ENCODE measurements at places on chromosomes 11 and 22. TPM values are rescaled to one million over a fixed set of nuclear protein-coding genes. Genes with fewer than 3 reads are reported as not detected.

DNA sequence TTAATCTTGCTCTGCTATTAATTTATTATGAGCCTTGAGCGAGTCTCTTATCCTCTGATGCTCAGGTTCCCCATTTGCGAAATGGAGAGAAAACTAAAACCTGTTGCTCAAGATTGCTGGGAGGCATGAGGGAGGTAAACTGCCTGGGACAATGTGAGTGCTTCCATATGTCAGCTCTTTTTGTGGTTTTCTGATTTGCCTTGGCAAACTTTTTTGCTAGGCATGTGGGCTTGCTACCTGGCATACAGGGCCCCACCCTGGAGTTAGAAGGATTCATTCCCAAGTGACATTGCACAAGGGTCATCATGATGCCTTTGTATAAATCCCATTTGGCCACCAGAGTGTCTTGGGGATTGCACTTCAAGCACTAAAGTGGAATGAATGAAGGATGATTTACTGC is 22.4 kb downstream of the TSPAN18 start:
- no peak for DNase-seq

Gene TSKU
- total RNA-seq, result 0.13 TPM

Gene LIF
- total RNA-seq, result 87.5 TPM

Gene PPME1
- 33.0 TPM for total RNA-seq

DNA sequence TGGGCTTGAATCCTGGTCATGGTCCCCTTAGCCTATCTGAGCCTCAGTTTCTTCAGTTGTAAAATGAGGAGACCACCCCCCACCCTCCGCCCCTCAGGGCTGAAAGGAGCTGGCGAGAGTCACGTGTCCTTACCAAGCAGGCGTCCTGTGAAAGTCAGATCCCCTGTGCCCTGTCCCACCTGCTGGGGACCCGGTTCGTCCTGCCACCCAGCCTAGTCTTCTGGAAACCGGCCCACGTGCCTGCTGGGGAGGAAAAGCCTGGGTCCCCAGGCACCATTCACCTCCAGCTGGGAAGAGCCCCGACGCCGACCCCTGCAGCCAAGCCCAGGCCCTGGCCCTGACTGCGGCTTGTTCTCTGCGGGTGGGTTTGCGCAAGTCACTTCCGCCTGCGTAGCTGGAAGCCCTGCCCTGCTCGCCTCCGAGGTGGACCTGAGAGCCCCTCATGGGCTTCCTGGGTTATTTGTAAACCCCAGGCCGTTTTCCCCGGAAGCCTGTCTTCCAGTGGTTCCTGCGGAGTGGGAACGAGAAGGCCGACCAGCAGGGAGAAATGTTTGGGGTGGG is 679 bp upstream of the SSH3 start:
- DNase-seq, result no peak

DNA sequence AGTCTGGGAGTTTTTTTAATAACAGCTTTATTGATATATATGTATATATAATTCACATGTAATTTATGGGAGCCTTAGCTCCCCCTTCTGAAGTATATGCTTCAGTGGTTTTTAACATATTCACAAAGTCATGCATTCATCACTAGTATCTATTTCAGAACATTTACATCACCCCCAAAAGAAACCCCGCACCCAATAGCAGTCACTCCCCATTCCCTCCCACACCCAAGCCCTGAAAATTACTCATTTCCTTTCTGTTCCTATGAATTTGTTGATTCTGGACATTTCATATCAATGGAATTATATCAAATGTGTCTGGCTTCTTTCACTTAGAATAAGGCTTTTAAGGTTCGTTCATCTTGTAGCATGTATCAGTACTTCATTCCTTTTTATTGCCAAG is 35.6 kb upstream of the SYT7 start:
- DNase-seq, result no peak

Gene POU2AF3
- total RNA-seq, result not detected

DNA sequence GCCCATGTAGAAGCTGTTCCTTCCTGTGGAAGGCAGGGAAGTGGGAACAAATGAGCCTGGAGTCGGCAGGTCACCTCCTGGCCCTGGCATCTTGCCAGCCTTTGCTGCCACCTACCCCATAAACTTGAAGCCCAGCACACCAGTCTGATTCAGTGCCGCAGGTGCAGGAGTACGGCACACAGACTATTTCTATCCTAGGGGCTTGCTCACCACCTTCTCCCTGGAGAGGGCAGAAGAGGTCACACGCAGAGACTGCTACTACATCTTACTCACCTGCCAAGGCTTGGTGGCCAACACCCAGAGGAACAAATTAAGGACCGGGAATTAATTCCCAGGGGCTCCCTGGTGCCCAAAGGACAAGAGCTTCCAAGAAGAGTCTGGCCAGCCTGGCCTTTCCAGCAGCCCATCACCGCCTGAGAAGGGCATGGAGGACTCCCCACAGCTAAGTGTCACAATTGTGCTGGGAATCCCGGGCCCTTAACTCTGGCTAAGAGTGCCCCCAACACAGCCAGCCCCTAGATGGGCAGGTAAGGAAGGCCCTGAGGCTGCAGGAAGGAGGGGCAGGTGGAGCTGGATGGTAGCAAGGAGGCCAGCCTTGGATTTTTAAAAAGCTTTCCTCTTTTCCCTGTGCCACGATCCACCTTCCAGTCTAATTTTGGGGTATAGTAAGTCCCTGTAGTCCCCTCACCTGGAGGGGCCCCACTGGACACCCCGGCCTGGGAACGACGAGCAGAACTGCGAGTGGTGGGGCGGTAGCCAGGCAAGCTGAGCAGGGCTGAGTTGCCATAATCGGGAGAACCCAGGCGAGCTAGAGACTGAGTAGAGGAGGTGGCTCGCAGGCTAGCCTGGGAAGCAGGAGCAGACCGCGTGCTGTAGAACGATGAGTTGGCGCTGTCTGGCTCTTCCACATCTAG is 6.9 kb downstream of the IL18BP start:
- DNase-seq, result no peak

DNA sequence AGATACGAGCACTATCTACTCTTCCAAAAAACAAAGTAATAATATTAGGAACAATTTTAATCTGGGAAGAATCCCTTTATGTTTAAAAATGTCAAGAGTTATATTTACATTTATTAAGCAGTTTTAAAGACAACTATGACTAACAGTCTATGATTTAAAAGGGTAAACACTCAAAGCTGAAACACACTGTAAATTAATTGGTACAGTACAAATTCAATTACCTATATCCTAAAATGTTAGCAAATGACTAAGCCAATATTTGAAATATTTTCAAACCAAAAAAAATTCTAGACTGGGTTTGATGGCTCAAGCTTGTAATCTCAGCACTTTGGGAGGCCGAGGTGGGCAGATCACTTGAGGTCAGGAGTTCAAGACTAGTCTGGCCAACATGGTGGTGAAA is 36.0 kb upstream of the CHRNA10 start:
- DNase-seq, result no peak

DNA sequence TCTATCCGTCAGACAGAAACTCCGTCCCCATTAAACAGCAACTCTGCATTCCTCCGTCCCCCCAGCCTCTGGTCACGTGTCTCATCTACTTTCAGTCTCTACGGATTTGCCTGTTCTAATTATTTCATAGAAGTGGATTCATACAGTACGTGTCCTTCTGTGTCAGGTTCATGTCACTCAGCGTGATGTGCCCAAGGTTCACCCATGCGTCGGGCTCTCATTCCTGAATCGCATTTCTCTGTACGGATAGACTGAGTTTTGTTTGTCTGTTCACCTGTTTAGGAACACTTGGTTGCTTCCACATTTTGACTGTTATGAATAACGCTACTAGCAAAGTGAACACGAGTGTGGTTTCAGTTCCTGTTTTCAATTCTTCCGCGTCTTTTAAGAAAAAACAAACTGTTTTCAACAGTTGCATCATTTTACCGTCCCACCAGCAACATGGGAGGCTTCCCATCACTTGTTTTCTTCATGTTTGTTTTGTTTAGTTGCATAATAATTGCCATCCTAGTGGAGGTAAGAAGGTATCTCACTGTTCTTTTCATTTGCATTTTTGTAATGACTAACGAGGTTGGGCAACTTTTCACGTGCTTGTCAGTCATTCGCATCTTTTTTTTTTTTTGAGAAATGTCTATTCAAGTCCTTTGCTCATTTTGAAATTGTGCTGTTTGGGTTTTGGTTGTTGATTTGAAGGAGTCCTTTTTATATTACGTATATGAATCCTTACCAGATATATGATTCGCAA is 8.9 kb upstream of the NLRP6 start:
- peak; percentile 36 for DNase-seq

DNA sequence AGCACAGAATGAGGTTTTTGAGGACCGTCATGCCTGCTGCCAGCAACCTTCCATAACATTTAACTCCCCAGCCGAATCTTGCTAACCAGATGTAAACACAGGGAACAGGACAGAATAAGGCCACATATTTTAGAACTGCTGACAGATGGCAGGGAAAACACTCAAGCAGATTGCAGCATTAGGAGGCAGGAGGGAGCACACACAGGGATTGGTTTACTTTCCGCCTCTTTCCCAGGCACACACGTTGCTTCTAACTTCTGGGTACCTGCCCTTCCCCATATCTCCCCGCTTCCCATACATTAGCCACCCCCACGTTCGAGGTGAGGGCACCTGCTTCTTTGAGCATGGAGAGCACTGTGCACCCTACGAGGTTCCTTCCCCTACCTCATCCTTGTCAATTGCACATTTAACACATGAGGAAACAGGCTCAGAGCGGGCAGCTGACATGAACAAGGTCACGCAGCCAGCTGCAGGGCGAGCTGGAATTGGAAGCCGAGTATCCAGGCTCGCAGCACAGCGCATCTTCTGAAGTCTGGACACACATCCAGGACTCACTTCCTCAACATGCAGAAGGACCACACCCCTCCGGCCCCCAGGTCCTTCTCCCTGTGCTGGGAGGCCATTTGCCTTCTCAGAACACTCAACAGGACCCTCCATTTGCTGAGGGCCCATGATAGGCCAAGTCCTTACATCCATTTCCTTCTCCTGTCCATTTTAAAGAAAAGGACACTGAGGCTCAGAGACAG is 18.7 kb downstream of the ASPHD2 start:
- no peak for DNase-seq

DNA sequence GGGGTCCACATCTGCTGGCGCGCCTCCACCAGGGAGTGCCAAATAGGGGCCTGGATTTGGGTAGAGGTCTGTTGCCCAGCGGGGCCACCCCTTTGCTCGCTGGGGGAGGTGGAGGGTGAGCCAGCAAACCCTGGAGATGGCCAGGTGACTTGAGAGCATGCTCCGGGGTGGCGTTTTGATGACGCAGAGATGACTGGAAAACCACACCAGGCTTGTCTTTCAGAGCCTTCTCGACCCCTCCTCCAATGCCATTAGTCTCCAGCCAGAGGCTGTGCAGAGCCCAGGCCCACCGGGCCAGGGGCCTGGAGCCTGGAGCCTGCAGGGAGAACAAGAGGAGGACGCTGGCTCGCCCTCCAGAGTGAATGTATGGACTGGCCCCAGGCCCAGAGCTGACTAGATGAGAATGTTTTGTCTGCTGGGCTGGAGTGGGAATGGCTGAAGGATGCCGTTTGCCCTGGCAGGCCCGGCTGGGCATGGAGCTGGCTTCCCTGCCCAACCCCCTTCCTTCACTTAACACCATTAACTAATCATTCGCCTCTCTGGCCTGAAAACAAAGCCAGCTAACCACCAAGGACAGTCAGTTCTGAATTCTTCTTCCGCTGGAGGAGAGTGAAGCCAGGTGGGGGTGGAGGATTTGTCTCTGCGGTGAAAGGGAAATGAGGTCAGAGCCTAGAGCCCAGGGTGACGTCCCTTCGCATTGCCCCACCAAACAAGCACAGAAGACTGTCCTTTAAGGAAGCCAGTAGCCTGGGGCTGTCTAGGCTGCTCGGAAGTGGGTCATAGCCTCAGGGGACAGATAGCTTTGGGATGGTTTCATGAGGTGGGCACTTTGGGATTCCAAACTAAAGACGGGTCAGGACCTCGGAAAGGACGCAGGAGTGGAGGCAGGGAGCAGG is 1.6 kb upstream of the MCAM start:
- DNase-seq, result no peak

Gene SLC16A8
- total RNA-seq, result 0.35 TPM

DNA sequence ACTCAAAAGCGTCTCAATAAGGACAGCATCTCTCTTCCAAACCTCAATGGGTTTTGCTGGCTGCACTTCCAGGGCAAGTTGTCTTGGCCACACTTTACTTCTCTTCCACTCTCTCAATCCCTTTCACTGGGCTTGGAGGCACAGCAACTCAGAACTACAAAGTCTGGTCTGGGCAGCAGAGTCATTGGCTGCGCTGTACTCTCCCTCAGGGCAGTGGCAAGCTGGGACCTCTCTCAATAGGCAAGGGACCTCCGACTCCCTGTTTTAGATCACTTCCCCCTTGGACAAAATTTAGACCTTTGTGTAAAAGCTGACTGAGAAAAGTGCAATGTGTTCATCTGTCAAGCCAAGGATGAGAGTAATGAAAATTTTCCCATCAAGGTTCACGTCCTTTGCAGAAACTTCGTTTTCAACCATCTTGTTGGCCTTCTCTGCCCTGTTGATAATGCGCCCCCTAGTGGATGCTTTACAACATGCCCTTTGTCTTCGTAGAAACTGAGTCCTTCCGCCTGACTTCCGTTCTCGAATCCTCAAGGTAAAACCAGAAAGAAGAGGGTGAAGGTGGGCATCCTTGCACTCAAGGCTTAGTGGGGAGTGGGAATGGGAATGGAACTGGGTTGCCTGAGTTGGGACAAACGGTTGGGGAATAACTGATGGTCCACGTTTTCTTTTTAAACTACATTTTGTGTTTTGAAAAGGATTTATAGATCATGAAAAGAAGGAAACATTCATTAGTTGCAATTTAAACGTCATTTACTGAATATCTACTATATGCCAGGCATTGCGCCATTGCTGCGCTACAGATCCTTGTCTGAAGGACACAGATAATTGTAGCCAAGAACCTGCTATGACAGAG is 99.1 kb downstream of the CD44 start:
- peak; percentile 62 for DNase-seq

DNA sequence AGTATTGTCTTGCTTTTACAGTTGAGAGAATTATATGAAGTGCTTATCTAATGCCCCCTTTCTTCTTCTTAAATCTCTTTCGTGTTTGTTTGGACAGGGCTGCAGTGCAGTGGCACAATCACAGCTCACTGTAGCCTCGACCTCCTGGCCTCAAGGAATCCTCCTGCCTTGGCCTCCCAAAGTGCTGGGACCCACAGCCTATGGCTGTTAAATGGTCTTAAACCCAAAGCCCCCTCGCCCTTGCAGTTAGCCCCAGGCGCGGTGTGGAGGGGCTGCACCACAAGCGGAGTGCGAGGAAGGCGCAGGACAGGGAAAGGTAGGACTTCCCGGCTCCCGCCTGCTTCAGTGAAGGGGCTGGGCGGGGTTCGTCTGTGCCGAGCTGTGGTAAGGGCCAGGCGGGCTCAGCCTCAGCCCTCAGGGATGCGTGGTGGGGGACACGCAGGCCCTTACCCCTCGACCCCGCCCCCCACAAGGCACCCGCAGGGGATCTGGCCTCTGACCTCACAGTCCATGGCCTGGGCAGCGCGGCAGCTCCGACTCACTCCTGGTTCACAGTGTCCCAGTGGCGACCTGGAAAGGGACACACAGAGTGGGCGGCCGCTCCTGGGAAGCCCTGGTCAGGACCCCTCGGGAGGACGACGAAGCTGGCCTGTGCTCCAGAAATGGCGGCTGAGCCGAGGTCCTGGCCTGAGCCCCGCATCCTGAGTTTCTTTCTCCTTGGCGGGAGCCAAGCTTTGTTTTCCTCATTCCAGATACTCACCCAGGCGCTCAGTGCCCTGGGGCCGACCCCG is 24.5 kb downstream of the BID start:
- no peak for DNase-seq

Gene CACNA1I
- total RNA-seq, result 4.6 TPM

- DNase-seq, result no peak
Measured at GRCh38 chr22:23519442-23520157, 60.5 kb downstream of the IGLL1 start.

Gene TMPRSS5
- 0.40 TPM for total RNA-seq

Data from CD8-positive, alpha-beta memory T cell (primary cell).